ENCODE measurements at places on chromosomes 11 and 22.

GRCh38 chr11:29153078-29153477 is 863.8 kb downstream of the KCNA4 start:
- DNase-seq: no peak

GRCh38 chr22:47294222-47294532 is 531.7 kb downstream of the TBC1D22A start:
- no peak for DNase-seq

- peak; percentile 84 for DNase-seq
These were observed 64.5 kb downstream of the AMBRA1 start for GRCh38 chr11:46529095-46529905.

- no peak for DNase-seq
These were observed 17.5 kb upstream of the TSPAN18 start for GRCh38 chr11:44709281-44709562.

DNA sequence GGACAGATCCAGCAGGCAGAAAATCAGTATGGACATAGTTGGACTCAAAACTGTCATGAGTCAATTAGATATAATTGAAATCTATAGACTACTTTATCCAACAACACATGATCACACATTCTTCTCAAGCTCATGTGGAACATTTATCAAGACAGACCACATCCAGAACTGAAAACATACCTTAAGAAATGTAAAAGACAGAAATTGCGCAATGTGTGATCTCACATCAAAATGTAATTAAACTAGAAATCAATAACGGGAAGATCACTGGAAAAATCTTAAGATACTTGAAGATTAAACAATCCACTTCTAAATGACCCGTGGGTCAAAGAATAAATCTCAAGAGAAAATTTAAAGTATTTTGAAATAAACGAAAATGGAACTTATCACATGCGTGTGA is 435.3 kb downstream of the OPCML start:
- no peak for DNase-seq

GRCh38 chr22:44381761-44382115 is 69.0 kb upstream of the SHISAL1 start:
- DNase-seq: no peak

DNA sequence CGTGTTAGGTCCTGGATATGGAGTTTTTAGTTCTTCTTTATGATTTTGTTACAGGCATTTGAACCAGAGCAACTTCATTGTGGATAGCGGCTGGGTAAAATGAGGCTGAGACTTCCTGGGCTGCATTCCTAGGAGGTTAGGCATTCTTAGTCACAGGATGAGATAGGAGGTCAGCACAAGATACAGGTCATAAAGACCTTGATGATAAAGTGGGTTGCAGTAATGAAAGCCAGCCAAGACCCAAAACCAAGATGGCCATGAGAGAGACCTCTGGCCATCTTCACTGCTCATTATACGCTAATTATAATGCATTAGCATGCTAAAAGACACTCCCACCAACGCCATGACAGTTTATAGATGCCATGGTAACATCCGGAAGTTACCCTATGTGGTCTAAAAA is 23.4 kb upstream of the CLMP start:
- DNase-seq: no peak

- no peak for DNase-seq
These were observed 37.8 kb downstream of the RPL27A start for GRCh38 chr11:8720352-8720751.
